ENCODE measurements at places on chromosomes 13 and 19.
A peak's percentile ranks its signal among the peaks of the same experiment; 100 is the strongest.

- peak; percentile 12 for DNase-seq
Measured at GRCh38 chr13:99859178-99860177, 112.1 kb downstream of the ZIC5 start.

DNA sequence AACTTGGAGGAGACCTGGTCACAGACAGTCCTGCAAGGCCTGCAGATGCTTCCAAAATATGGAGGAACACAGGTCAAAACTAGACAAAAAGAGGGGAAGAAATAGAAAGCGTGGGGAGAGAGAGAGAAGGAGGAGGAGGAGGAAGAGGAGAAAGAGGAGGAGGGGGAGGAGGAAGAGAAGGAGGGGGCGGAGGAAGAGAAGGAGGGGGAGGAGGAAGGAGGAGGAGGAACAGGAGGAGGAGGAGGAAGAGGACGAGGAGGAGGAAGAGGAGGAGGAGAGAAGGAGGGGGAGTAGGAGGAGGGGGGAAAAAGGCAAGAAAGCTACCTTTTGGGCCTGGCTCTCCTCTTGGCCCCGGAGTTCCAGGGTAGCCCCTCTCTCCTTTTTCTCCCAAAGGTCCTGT, 105.8 kb downstream of the COL4A1 start:
- no peak for DNase-seq

- DNase-seq, result no peak
Measured at GRCh38 chr19:1268226-1269064, 687 bp upstream of the CIRBP start.

DNA sequence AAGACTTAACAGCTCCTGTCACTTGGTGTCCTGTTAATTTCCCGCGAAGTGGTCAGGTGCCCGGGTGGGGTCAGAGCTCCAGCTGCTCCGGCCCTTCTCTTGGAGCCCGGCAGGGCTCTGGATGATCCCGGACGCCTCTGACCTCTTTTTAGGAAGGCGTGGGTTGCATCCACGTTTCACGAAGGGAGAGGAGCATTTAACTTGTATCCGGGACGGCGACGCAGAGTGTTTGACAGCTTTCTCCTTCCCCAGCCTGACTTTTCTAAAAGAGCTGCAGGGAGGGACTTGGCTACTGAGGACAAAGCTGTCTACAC, 656 bp downstream of the ZNF155 start:
- DNase-seq, result no peak

DNA sequence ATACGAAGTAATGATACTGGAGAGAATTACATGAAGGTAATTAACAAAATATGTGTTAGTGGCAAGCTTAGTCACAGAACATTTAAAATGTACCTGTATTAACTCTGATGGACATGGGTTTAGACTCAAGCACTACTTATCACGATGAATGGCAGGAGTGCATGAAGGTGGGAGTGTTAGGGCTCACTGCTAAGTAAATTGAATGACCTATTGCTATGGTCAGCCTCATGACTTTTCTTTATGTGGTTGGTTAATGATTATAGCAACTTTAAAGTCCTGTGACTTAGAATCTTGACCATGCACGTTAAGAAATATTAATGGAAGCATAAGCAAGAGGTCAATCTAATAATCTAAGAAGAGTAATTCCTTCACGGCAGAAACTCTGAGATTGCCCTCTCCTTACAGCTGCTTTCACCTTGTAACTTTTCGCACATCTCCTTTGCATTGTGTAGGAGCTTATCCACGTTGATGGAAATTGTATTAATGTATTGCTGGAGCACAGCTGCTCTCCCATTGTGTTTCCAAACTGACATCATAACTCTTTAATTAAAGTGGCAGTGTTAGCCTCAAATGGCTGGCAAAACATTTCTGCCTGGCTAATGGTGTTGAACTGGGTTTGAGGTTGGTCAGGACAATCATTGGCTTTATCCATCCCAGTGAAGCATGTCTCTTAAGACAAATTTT, 114.5 kb downstream of the RXFP2 start:
- DNase-seq, result no peak

- DNase-seq, result no peak
Measured at GRCh38 chr19:51127755-51128154, 3.0 kb downstream of the SIGLEC9 start.

- DNase-seq, result no peak
Measured at GRCh38 chr13:47813718-47814117, 187.4 kb downstream of the SUCLA2 start.

GRCh38 chr19:41968751-41969595, 9.9 kb upstream of the RABAC1 start:
- no peak for DNase-seq

GRCh38 chr13:21242236-21242635, 65.8 kb downstream of the MRPL57 start:
- DNase-seq, result no peak

DNA sequence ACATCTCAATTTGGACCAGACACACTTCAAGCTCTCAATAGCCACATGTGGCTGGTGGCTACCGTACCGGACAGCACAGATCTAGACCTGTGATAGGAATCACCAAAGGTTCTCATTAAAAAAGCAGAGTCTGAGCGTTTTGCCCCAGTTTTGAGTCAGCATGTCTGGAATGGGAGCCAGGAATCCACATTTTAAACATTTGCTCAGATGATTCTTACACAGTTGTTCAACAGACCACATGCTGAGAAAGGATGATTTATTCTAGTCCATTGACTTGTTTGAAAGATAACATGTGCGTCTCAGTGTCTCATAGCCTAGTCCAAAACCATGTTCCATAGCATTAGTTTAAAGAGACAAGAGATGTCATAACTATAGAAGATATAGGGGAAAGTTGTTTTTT, 53.4 kb downstream of the FLT3 start:
- no peak for DNase-seq

- no peak for DNase-seq
Measured at GRCh38 chr19:35487656-35488182, 2.5 kb downstream of the KRTDAP start.

- no peak for DNase-seq
Measured at GRCh38 chr19:1070931-1071791, 4.2 kb downstream of the ARHGAP45 start.

GRCh38 chr13:71806886-71807285, 60.1 kb downstream of the DACH1 start:
- DNase-seq, result no peak

- DNase-seq, result no peak
Measured at GRCh38 chr19:3153286-3154230, 17.7 kb downstream of the GNA15 start.

GRCh38 chr19:14072535-14073260, at the start of gene MISP3:
MISP3 (plus strand) TSS chr19:14072786; CDS start chr19:14073310, 524 bp downstream.
- DNase-seq, result no peak

GRCh38 chr13:26929971-26930730, 169.6 kb upstream of the GPR12 start:
- DNase-seq, result peak; percentile 26
